ENCODE measurements at places on chromosomes 2 and 18.
A peak's percentile ranks its signal among the peaks of the same experiment; 100 is the strongest.

DNA sequence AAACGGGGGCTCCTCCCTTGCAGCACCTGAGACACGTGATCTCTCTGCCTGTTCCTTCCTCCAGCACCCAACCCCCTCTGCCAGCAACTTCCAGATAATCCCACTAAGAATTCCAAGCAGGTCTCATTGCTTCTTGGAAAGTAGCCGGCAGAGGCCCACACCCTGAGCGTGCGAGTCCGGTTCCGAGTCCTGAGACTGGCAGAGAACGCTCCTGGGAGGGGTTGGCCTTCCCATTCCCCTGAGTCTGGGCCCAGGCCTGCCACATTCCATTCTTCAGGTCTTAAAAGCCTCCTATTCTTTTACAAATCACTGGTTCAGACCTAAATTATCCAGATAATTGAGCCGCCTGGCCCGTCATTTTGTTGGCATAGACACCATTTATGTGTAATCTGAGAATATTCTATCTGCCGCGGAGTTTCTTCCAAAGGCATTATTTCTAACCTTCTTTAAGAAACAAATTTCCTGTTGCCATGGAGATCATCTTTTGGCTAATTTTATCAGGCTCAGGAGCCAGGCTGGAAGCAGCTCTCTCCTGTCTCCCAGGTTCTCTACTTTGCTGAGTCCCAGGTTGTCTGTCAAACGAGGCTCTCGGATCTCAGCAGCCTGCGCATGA lies 165.4 kb downstream of the MYCN start:
- DNase-seq = no peak

- DNase-seq = no peak
These were observed 294.4 kb upstream of the PIK3C3 start for GRCh38 chr18:41660654-41661053.

DNA sequence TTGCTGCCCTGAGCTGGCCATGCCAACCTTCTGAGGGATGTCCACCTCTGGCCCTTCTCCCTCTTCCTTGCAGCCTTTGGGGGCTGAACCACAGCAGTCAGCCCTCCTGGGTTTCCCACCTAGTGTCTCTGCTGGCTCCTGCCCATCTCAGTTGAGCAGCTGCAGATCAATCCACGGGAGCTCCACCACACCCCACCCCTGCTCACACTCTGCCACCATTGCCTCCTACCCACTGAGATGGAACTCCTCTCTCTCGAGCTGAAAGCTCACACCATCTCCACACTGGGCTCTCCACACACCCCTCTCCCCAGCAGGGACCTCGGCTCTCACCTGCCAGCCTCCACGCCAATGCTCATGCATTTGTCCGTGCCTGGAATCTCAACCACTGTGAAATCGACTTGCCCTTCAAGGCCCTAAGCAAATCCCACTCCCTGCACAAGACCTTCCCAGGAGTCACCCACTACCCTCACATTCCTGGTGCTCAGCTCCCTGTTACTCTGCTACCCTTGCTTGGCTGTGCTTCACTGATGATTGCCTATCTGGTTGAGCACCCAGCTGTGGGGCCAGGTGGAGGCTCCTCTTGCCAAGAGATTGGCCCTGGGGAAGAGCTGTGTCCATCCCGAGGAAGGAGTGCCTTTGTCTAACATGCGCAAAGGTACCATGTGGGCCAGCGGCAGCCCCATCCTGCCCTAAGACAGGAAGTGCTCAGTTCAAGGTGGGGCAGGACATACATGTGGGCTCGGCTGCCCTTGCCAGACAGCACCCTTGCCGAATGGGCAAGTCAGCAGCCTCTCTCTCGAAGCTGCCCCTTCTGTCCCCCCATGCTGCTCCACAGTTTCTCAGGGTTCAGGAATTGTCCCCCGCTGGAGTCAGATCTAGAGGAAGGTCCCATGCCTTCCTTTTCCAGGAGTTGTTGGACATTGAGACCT lies 208.7 kb downstream of the CYP26B1 start:
- no peak for DNase-seq

DNA sequence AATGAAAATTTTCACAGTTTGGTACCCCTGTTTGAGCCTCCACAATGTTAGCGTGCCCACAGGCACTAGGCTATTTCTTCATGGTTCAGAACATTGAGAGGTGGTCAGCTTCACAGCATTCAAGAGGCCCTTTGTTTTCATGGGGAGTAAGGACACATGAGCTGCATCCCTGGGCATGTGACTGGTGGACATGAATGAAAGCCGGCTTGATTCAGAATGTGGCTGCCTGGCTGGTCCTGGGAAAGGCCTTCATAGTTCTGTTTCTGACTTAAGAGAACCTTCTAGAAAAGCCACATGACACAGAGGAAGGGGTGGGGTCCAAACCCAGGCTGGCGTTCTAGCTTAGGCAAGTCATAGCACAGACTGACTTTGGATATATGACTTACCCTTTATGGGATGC lies 420.6 kb downstream of the CMPK2 start:
- no peak for DNase-seq

GRCh38 chr18:59669872-59670657 lies 27.2 kb downstream of the CCBE1 start:
- DNase-seq = no peak

GRCh38 chr2:105761931-105762515 lies 17.3 kb downstream of the NCK2 start:
- no peak for DNase-seq

- DNase-seq = no peak
These were observed 828.7 kb downstream of the BCL11A start for GRCh38 chr2:59724746-59725145.

DNA sequence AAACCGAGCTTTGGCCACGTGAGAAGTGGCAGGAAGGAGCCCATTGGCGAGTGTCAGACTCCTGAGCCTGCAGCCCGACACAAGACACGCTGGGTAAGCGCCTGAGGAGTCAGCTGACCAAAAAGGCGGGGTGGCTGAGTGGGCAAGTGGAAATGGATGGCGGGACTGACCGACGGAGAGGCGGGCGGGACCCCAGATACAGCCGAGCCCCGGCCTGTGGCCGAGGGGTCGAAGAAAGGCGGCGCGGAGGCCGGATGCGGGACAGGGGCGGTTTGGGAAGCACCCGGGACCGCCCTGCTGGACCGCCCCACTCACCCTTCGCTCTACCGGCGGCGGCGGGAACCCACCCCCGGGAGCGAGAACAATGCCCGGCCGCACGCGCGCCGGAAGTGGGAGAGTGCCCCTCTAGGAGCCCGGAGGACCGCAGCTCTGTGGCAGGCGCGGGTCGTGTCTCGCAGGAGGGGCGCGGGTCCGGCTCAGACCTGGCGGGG lies 22.8 kb downstream of the ZSCAN30 start:
- peak; percentile 80 for DNase-seq

DNA sequence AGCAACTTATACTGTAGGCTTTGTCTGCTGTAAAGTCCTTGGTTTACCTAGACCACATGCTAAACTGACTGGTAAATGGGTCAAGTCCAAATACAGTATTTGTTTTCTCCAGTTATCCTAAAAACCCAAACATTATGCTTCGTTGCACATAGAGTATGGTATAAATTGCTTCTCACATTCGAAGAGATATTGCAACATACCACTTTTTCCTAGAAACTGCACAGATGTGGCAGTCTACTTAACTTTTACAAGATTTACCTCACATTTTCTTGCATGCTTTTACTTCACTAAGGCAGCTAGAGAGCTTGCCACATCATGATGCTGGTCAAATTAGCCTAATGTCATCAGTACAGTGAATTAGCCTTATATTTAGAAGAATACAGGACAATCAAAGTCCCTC lies 66.0 kb upstream of the SCN7A start:
- no peak for DNase-seq

GRCh38 chr18:42977982-42978637 lies 137.4 kb downstream of the RIT2 start:
- DNase-seq = no peak

DNA sequence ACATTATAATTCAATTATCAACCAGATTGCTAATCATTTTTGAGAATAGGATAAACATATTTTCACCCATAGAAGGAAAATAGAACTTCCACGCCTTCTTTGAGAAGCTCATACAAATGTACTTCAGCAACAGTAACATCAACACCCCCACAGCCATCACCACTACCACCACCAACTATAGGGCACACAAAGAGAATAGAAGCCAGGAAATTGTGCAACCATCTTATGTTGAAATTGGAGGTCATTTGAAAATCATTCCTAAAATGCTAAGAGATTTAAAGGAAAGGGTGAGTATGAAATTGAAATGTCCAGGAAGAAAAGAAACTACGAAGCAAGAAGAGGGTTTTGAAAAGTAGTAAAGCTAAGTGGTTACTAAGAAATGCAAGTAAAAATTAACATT lies 563.4 kb downstream of the ZNF804A start:
- DNase-seq = no peak

DNA sequence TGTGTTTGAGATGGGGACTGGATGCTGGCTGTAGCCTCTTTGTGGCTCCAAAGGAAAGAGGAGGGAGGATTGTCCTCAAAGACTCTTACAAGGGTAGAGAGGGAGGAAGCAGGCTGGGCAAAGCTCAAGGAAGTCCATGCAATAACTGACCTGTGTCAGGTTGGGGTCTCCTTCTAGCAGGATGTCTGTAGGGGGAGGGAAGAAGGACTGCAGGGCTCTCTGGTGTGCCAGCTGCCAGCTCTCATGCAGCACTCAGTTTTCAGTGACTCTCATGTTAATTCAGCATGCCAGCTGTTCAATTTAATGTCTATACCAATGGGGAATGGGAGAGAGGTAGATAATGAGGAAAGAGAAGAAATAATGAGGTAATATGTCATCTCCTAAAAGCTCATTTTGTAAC lies 85.3 kb upstream of the RANBP2 start:
- DNase-seq = no peak

DNA sequence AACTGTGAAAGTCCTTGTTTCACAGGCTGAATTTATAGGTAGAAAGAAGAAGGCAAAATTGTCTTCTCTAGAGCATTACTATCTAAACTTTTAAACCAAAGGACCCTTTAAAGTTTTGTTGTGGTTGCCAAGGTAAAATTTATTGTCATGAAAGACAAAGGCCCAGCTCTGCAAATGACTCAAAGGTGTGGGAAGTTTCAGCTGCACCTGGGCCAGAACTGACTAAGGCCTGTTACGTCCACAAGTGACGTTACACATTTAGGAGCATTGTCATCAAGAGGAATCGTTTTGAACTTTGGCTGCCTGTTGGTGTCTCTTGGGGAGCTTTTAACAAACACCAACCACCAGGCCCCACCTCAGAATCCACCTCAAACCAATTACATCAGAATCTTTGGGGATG lies 8.1 kb upstream of the DSC3 start:
- DNase-seq = no peak

DNA sequence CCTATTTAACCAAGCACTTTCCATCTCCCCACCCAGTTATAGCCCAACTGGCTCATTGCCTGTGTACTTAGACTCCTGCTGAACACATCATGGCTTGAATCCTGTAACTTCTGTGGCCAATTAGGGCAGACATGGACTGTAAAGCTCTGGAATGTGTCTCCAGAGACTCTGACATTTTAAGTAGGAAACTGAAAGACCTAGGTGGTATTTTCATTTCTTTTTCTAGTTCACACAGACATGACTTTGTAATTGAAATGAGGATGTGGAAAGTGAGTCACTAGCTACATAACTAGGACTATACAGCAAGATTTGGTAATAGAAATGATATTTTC lies 12.2 kb downstream of the DOK1 start:
- DNase-seq = no peak

DNA sequence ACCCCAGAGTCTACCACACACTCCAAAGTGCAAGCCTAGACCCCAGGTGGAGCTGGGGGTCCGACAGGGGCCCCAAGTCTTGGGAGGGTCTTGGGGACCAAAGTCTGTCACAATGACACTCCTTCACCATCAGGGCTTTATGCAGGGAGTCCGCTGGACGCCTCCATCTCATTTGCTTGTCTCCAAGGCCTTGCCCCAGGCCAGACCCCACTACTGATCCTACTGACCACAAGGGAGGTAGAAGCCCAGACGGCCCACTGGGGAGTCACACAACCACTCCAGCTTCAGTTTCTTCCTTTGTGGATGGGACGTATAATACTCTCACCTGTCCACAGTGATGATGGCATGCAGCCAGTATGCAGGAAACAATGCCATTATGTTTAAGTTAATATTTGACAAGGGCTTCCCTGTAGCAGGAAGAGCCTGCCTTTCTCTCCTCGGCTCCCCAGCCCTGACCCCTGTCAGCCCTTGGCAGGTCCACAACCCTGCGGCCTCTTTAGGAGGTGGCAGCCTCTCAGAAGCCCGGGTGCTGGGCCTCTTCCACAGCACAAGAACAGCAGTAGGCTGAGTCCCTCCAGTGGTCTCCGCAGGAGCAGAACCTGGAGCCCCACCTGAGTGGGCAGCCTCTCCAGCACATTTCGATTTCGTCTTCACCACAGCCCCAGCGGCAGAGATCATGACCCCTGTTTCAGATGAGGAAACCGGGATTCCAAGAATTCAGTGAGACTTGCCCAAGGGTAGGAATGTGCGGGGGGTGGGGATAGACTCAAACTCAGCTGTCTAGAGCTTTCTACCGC lies 6.5 kb downstream of the BIN1 start:
- DNase-seq = no peak

DNA sequence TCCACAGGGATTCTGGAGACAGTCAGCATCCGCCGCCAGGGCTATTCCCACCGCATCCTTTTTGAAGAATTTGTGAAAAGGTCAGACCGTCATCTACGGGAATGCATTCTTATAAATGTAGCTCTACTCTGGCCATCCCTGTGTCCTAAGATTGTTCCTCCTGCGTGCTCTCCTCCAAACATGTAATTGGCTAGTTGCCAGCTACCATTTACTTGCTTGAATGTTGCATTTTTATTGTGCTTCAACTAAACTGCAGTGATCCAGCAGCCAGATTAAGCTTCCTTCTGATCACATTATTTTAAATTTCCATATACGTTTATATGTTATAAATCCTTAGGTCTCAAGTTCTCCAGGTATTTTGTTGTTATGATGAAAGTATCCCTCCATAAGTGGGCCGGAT lies 248.5 kb upstream of the SP5 start:
- no peak for DNase-seq

DNA sequence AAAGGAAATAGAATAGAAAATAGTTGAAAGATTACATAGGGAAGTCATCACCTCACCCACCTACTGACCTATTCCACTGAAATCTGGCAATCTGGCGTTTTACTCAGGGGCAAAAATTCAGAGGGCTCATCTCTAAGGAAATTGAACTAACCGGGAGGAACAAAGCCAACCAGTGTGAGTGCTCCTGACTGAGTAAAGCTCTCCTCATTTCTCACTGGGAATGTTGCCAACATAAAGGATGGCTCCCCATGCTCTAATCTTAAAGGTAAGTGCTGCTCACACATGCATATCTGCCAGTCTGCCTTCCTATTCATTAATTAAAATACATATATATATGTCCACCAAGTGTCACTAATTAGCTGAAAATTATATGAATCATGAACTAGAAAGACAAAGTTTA lies 13.5 kb upstream of the DOK6 start:
- DNase-seq = no peak

DNA sequence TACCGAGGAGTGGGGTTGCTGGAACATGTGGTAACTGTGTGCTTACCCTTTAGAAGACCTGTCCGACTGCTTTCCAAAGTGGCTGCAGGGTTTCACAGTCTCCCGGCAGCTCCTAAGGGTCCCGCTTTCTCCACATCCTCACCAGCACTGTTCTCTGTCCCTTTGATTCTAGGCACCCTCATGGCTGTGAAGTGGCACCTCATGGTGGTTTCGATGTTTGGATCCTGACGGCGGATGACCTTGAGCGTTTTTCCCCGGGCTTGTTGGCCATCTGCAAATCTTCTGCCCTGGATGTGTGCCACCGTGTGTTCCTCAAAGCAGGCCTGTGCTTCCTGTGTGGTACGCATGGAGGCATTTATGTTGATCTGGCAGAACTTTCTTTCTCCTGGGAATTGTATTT lies 292.5 kb upstream of the HDAC4 start:
- no peak for DNase-seq

Data from CD4-positive, alpha-beta T cell treated with Interleukin-2 at 100 ng/mL for 4 hours (primary cell).